ENCODE measurements at places on chromosomes 11 and 22.

DNA sequence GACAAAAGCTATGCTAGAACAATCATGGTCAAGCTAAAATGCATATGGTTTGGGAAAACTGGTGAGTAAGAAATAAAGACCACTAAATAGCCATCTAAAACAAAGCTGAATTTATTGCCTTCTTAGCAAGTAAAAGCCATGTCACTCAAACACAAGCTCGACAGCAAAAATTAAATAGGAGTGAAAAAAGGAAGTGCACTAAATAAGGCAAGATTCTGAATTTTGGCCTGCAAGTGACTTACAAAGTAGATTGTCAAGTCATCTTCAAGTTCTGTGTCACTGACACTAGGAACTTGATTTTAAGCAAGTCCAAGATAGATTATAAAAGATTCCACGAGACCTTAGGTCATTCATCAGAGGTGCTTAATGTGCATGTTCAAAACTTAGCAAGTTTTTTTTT is 27.4 kb downstream of the TUG1 start:
- no peak overlapping the region for H3K27ac ChIP-seq
- H3K27me3 ChIP-seq, result no peaks in the 10 kb centered on the region
- no peaks in the 10 kb centered on the region for H3K36me3 ChIP-seq
- DNase-seq, result no peak

DNA sequence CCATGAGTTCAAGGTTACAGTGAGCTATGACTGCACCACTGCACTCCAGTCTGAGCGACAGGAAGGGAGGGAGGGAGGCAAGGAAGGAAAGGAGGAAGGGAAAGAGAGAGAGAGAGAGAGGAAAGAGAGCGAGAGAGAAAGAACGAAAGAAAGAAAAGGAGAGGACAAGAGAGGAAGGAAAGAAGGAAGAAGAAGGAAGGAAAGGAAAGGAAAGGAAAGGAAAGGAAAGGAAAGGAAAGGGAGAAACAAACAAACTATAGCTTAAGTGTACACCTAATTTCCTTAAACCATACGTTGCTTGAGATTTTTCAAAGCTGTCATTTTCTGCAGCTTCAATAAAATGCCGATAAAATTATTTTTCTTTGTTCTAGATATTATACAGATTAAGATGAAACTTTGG is 80.2 kb upstream of the APOA1 start:
- no peak overlapping the region for H3K4me3 ChIP-seq
- H3K4me1 ChIP-seq, result no peaks in the 10 kb centered on the region
- H3K36me3 ChIP-seq, result no peaks in the 10 kb centered on the region
- no peaks in the 10 kb centered on the region for H3K27me3 ChIP-seq

DNA sequence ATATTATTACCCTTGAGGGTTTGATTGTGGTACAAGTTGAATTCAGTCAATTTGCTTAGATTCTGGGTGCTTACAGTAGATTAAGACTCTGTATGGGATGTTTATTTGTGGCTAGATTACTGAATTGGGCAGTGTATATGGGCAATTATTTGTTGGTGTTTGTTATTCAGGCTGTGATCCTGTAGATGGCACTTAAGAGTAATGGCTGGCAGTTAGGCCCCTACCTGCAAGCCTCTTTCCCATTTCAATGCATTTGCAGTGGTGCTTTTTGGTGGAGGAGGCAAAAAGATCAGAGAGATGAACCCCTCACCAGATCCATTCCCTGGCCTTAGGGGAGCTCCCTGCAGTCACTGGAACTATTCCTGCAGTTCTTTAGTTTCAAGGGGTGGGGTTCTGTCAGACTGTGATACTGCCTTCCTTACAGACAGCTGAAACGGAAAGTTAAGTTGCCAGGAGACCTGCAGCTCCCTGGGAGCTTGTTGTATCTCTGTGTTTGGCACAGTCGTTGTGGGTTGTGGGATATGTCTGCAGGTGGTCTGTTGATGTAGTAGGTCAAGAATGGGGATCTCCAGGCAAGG is 199.5 kb downstream of the AASDHPPT start:
- H3K4me3 ChIP-seq, result no peak overlapping the region
- H3K27ac ChIP-seq, result no peak overlapping the region
- DNase-seq, result no peak
- no peaks in the 10 kb centered on the region for H3K27me3 ChIP-seq
- H3K4me1 ChIP-seq, result no peaks in the 10 kb centered on the region
- no peaks in the 10 kb centered on the region for H3K36me3 ChIP-seq

DNA sequence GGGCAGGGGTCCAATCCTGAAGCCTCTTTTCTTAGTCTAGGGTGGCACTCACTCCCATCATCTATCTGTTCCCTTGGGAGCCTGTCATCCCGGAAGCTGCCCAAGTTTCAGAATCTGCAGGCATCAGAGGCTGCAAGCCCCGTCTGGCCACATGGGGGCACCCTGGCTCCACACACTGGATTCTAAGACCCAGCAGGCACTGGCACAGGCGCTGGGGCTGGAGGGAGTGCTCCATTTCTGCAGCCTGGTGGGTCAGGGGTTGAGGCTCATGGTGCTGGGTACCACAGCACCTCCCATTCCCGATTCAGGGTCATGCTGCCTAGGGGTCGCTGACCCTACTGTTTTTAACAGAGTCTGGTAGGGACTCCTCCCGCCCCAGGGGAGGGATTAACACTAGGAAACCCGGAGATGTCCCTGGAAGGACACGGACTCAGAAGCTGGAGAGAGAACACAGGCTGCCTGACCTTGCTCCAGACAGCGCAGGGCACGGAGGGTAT is 243.9 kb upstream of the SYN3 start:
- H3K27ac ChIP-seq, result peak overlapping the region; percentile 27
- H3K4me1 ChIP-seq, result no peaks in the 10 kb centered on the region
- DNase-seq, result peak; percentile 89
- no peaks in the 10 kb centered on the region for H3K27me3 ChIP-seq
- H3K36me3 ChIP-seq, result peaks cover 13% of the 10 kb centered on the region

DNA sequence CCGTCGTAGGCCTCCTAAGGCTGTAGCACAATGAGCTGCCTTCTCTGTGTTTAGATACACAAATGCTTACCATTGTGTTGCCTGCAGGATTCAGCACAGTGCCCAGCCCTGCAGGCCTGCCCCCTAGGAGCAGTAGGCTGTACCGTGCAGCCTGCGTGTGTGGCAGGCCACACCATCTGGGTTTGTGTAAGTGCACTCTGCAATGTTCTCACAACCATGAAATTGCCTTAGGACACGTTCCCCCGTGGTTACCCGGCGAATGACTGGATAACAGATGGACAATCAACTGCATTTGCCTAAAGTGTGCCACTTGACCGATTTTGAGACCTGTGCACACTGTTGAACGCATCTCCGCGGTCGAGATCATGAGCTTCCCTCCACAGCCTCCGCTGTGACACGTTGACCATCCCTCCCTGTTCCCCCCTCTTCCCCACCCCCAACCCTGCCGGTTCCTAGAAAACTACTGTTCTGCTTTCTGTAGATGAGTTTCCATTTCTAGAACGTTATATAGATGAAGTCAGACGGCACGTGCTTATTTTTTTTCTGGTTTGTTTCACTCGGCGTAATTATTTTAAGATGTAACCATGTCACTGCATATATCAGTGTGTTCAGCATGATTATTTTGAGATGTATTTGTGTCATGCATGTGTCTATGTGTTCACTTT is 22.2 kb upstream of the CTSD start:
- no peaks in the 10 kb centered on the region for H3K36me3 ChIP-seq
- H3K27ac ChIP-seq, result no peak overlapping the region
- H3K4me3 ChIP-seq, result no peak overlapping the region
- no peaks in the 10 kb centered on the region for H3K27me3 ChIP-seq
- H3K4me1 ChIP-seq, result no peaks in the 10 kb centered on the region
- DNase-seq, result no peak

DNA sequence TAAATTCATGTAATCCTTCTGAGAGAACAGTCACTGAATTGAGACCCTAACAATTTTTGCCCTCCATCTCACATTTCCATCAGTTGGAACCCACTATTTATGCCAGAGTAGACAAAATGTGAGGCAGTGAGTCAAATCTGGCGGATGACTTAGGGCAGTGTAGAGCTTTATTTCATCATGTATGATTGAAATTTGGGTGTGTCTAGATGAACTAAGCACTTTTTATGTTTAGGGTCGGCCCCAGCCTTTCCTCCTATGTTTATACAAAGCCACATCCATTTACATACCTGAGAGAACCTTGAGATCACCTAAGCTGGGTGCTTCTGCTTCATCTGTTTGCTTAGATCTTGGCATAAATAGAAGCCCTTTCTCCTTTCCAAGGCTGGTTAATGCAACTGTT is 15.0 kb upstream of the MUC15 start:
- H3K4me3 ChIP-seq, result no peak overlapping the region
- H3K36me3 ChIP-seq, result no peaks in the 10 kb centered on the region
- no peaks in the 10 kb centered on the region for H3K4me1 ChIP-seq

DNA sequence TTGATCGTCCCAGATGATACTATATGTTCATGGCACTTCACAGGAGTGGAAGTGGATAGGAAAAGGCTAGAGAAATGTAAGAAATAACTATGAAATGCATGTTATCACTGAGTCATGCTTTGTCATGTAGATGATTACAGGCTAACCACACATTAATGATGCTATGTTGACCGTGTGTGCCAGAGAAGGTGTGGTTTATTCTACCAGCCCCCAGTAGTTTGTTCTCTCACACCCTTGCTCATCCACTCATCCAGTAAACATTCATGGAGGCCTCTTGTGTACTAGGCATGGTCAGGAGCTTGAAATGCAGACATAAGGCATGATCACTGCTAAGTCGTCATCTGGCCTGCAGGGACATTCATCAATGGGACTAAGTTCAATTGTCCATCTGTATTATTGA is 153.0 kb upstream of the PITPNB start:
- no peak overlapping the region for H3K27ac ChIP-seq
- no peaks in the 10 kb centered on the region for H3K27me3 ChIP-seq
- peaks cover 25% of the 10 kb centered on the region for H3K4me1 ChIP-seq
- H3K4me3 ChIP-seq, result no peak overlapping the region

GRCh38 chr11:44709966-44710365 is 16.8 kb upstream of the TSPAN18 start:
- no peak for DNase-seq
- H3K36me3 ChIP-seq, result no peaks in the 10 kb centered on the region
- no peaks in the 10 kb centered on the region for H3K4me1 ChIP-seq
- no peaks in the 10 kb centered on the region for H3K27me3 ChIP-seq

DNA sequence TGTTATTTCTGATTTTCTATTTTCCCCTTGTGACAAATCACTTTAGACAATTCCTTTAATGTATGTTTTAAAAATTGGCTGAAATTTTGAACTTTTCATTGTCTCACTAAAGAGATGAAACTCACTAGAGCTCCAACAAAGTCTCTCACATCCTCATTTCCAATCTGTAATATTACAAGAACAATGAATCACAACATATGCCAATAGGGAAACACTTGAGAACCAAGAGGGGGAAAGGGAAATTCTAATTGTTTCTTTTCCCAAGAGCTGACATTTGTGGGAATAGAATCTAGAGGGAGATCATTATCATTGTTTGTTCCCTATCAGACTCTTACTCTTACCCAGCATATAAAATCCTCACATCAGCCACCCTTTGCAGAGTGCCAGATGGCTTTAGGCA is 28.2 kb downstream of the OR10D3 start:
- H3K27me3 ChIP-seq, result no peaks in the 10 kb centered on the region
- no peaks in the 10 kb centered on the region for H3K4me1 ChIP-seq
- H3K27ac ChIP-seq, result no peak overlapping the region
- no peak for DNase-seq

- no peak overlapping the region for H3K27ac ChIP-seq
- no peaks in the 10 kb centered on the region for H3K4me1 ChIP-seq
- H3K4me3 ChIP-seq, result no peak overlapping the region
Observed at GRCh38 chr11:92410526-92410925, 185.9 kb downstream of the FAT3 start.

GRCh38 chr22:44647141-44647540 is 54.9 kb upstream of the PRR5 start:
- no peaks in the 10 kb centered on the region for H3K4me1 ChIP-seq
- DNase-seq, result no peak
- H3K4me3 ChIP-seq, result no peak overlapping the region

DNA sequence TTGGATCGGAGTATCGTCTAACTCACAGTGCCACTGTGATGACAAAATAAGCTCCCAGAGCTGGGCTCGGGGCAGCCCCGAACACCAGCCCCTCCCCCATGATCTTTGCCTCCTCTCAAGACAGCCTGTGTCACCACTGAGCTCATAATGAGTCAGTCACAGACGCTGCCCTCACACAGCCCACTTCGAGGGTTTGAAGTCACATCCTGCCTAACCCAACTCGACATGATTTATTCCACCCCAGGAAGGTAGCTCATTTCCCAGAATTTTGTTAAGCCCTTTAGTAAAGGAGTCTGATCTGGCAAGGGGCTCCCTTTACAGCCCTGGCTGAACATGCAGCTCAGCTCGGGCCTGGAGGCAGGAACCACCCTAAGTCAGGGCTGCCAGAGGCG is 22.8 kb downstream of the MYH9 start:
- H3K27ac ChIP-seq, result peak overlapping the region; percentile 99
- H3K36me3 ChIP-seq, result peaks cover 10% of the 10 kb centered on the region
- no peak overlapping the region for H3K4me3 ChIP-seq
- H3K4me1 ChIP-seq, result peaks cover 93% of the 10 kb centered on the region
- H3K27me3 ChIP-seq, result no peaks in the 10 kb centered on the region

DNA sequence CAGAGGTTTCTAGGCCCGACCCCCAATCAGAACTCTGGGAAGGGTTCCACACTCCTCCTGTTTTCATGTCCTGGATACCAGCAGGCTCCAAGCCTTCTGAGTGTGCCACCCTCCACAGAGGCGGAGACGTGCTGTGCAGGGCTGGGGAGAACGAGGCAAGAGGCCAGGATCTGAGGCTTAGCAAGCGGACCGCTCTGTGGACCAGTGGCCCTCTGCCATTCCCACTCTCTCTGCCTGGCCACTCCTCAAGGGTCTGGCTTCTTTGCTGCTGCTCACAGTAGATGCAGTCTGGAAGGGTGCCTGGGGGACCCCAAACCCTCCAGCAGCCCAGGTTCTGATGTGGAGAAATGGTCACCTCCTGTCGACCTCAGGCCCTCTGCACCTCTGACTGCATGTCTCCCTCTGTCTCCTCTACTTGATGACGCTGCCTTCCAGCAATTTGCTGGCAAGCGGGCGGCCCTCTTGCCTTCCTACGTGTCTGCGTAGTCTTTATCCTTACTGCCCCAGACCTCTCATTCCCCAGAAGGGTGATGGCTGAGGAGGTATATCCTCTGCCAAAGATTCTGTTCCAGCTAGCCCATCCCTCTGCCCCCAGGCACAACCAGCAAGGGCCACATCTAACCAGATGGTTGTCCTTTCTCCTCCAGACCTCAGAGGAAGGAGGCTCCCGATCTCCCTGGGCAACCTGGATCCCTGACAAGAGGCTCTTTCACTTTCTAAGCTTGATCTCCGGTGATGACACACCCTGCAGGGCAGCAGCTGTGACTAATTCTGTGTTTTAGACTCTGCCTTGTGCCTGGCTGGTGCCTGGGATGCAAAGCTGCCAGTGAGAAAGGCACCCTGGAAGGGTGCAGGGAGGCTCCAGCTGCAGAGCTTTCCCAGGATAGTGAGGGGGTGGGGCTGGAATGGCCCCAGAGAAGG is 87.3 kb downstream of the NAT10 start:
- H3K36me3 ChIP-seq, result peaks cover 10% of the 10 kb centered on the region
- H3K4me1 ChIP-seq, result no peaks in the 10 kb centered on the region
- H3K27me3 ChIP-seq, result no peaks in the 10 kb centered on the region
- peak overlapping the region; percentile 37 for H3K27ac ChIP-seq
- H3K4me3 ChIP-seq, result no peak overlapping the region

Data from heart left ventricle (tissue), 16 donors.